Activated T-helper 17 cell treated with anti-CD3 and anti-CD28 coated beads, Interleukin-2, amount 50 U/mL, for 72 hours (primary cell): ENCODE measurements at places on chromosomes 3 and 15.

GRCh38 chr3:178381971-178382448 lies 154.2 kb upstream of the KCNMB2 start:
- no peak for ATAC-seq

DNA sequence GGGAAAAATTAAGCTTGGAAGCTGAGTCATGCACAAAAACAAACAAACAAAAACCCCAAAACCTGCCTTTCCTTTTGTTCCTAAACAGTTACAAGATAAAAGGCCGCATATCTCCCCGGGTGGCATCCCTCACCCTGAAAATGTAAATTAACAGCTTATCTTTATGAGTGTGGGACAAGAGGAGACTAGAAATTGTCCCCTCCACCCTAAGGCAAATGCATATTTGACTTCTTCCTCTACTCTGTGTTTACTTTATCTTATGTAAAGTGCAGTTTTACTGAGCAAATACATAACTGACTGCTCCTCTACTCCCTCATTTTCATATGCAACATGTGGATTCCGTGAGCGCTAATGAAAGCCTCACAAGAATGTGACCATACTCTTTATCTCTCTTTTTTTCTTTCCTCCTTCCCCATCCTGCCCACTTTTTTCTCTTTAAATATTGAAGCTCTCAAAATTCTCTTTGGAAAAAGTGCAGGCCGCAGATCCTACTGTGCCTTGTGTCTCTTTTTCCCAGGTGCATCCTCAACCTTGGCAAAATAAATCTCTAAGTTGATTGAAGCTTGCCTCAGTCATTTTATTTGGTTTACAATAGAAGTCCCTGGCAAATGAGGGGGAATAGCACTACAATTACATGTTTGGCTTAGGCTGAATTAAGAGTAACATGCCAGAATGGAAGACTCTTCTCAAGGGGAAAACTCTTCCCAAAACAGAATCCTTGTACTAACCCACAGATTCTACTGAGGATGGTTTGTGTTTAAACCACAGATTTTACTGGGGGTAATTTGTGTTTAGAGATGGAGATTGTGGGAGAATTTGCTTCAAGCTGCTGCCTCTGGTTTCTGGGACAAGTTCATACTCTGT lies 72.7 kb upstream of the WDR72 start:
- no peak for ATAC-seq

- no peak for ATAC-seq
These were observed 85.3 kb downstream of the VGLL4 start for GRCh38 chr3:11558411-11558903.

GRCh38 chr3:189270248-189270832 lies 98.6 kb downstream of the TPRG1 start:
- peak; percentile 68 for ATAC-seq

- ATAC-seq = no peak
These were observed 17.3 kb downstream of the EHD4 start for GRCh38 chr15:41955100-41955499.

GRCh38 chr3:16066975-16067374 lies 107.5 kb upstream of the GALNT15 start:
- no peak for ATAC-seq

DNA sequence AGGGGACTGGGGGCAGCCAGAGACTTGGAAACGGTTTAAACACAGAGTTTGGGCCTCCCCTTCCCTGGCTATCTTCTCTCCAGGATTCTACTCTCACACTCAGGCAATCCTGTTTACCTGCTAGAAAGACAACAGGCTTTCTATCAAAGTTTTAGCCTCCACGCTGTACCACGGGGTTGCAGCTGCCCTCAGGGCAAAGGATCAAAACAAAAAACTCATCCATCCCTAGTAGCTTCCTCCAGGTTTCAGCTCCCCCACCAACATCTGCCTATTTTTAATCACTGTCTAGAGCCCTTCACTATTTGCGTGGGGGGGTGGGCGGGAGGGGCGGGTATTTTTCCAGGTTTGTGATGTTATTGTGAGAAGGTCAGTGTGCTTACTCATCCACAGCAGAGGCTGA lies 286.8 kb upstream of the TRIM42 start:
- ATAC-seq = no peak

DNA sequence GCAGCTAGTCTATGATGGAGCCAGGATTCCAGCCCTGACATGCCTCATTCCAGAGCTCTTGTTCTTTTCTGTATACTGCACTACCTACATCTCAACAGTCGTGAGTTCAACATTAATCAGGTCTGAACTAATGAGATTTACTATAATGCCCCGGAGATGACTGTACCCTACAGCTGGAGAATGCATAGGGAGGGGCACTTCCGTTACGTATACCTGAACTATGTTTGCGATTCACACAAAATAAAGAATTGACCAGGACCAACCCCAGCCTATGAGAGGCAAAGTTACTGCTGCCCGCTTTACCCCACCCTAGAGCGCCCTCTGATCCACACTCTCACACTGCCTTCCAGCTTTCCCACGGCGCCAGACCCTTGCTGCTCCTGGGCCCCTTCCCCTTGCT lies 97.0 kb downstream of the IGF2BP2 start:
- no peak for ATAC-seq

GRCh38 chr3:42129014-42129953 lies 38.1 kb downstream of the TRAK1 start:
- peak; percentile 82 for ATAC-seq

GRCh38 chr3:71104121-71104541 lies 479.4 kb downstream of the FOXP1 start:
- ATAC-seq = peak; percentile 33

DNA sequence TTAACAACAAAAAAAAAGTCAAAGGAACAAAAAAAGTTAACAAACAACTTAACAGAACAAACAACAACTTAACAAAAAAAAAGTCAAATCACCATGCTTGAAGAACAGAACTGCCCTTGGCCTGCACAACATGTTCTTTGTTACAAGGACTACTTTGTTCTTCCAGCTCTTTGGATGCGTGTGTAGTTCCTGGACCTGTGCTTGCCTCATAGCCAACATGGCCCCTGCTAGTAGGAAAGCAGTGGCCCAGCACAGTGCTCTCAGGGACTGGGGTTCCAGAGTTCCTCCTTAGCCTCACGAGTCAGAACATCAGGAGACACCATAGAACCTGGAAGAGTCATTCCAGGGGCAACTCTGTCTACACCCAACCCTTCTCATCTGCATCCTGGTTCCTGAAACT lies 10.9 kb upstream of the STRIT1 start:
- ATAC-seq = no peak

- peak; percentile 69 for ATAC-seq
These were observed 2.0 kb upstream of the MELTF start for GRCh38 chr3:197031315-197032285.

DNA sequence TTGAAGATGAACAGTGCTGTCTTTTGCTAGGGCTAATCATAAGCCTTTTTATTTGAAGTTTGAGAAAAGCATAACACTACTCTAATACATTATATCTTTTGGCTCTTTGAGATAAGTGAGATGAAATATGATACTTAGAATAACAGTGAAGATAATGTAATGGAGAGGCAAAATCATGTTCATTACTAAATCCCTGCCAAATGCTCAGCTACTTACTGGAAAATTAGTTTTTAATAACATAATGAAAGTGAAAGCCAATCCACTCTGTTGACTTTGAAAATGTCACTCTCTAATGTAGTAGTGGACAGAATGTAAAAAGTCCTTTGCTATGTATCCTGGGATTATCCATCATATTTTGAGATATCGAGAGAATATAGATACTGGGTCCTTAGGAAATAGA lies 35.9 kb upstream of the MYH15 start:
- no peak for ATAC-seq

- no peak for ATAC-seq
These were observed 69.1 kb upstream of the CACNA2D3 start for GRCh38 chr3:54053211-54053610.

GRCh38 chr3:20773320-20773984 lies 587.4 kb upstream of the SGO1 start:
- no peak for ATAC-seq

DNA sequence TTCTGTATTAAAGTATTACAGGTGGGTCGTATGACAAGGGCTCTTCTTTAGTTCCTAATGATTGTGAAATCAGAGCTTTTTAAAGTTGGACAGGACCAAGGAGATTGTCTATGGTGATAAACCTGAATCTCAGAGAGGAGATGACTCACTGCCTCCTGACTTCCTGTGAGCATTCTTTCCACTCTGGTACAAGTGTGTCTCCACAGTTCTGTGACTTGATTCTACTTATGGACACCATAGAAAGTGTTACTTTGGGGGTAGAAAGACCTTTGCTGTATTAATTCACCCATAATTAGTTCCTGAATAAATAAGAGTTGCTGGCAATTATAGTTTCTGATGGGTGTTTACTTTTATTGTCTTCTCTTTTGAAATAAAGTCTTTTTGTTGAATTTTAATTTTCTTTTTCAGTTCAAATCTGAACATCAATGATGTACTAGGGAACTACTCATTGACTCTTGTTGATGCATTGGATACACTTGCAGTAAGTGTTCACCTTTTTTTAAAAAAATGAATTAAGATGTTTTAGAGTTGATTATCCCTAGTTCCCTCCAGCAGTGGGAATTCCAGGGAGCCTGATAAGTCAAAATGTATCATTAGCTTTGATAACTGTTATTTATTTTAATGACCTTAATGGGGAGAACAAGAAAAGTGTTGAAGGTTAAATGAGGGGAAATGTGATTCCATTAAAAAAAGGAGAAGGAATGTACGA lies 7.4 kb downstream of the EDEM1 start:
- ATAC-seq = peak; percentile 47

- no peak for ATAC-seq
These were observed 51.7 kb upstream of the SMAD3 start for GRCh38 chr15:67013696-67014095.

- peak; percentile 18 for ATAC-seq
These were observed 31.7 kb downstream of the AKAP13 start for GRCh38 chr15:85412066-85412465.

DNA sequence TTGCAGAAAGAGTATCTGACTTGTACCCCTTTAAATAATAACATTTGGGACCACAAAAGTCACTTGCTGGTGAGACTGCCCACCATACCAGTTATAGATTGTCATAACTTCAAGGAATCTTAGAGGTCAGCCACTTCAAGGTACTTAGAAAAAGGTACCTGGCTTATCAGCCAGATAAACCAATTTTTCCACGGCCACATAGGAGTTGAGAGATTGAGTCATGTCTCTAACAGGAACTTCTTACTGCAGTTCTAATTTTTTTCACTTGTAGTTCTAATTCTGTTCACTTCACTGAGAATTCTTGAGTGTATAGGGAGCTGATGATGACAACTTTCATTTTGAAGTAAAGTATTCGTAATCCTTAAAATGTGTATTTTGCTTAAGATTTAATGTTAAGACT lies 317.1 kb upstream of the CBLB start:
- peak; percentile 66 for ATAC-seq

DNA sequence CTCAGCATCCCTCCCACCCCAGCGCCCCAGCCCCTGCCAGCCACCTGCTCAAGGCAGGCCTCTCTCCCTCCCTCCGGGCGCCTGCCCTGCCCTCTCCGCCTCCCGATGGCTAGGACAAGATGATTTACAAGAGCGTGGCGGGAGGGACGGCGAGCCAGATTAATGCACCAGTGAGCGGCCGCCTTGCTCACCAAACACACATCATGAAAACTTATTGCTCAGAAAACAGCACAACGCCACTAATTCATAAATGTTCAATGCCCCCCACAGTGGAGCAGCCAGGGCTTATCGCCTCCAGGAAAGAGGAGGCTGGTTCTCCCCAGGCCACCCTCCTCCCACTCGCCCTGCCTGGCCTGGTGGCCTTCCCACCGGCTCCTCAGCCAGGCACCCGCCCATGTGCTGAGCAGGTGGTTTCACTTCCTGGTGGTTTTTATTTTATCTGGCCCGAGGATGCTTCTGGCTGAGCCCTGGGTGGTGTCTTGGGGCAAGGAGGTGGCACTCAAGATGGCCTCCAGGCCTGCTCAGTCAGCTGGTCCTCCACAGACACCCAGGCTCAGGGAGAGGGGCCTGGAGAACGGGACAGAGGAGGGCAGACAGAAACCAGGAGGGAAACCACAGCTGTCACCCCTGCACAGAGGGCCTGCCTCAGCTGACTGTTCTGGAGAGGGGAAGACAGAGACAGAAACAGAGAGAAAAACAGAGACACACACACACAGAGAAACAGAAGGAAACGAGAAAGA lies 284.9 kb downstream of the UACA start:
- peak; percentile 66 for ATAC-seq

GRCh38 chr3:46386205-46386604 lies 15.5 kb downstream of the CCR5 start:
- ATAC-seq = peak; percentile 66

- ATAC-seq = no peak
These were observed 378.3 kb upstream of the RGMA start for GRCh38 chr15:93467337-93467736.

DNA sequence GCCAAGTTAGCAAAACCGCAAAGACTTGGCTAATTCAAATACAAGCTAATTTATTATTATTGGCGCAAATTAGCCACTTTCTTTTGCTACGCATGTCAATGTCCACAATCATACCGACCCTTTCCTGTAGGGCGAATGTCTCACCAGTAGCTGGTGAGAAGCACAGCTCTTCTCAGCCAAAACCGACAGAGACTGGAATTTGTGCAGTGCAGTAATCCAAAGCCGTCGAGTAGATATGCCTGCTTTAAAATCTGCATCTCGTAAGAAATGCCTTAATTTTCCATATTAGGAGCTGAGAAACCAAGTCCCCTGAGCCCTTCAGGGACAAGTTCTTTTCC lies 614 bp upstream of the MINDY2 start:
- peak; percentile 28 for ATAC-seq

DNA sequence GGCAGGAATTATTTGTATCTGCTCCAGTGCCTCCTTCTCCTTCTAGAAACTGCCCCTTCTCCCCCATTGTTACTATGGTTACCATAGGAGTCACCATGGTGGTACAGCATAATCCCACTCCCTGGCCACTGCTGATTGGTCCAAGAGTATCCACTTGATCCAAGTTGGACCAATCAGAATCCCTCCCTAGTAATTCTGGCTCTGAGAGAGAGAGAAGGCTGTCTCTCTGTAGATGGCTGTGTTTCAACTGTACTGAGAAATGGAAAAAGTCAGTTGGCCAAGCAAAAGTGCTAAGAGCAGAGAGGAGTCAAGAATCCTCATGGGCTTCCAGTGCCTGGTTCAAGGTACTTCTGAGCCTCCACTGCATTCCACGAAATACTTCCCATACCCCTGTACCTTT lies 120.6 kb upstream of the SPATA12 start:
- no peak for ATAC-seq

- no peak for ATAC-seq
These were observed 273.5 kb downstream of the FAM43A start for GRCh38 chr3:194959217-194959616.

- ATAC-seq = no peak
These were observed 2.0 kb downstream of the DNAJB8 start for GRCh38 chr3:128464702-128465101.

GRCh38 chr3:13077431-13078162 lies 4.4 kb upstream of the IQSEC1 start:
- no peak for ATAC-seq

GRCh38 chr3:142645236-142645793 lies 49.1 kb downstream of the PLS1 start:
- peak; percentile 32 for ATAC-seq

DNA sequence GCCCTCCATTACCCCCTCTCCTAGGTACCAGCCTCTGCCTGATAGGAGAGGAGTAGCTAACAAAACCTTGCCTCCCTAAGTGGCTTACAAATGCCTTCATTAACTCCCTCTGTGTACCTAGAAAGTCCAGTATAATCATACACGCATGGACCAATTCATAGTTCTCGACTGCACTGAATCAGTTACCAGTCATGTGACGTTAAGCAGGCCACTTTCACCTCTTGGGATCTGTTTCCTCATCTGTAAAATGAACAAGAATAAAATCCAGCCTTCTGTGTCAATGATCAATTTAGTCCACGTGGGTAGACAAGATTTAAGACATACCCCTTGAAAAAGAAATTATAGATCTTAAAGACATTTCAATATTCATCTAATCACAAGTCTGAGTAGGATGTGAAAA lies 72.2 kb downstream of the TRIM69 start:
- ATAC-seq = no peak

- peak; percentile 55 for ATAC-seq
These were observed 48.7 kb upstream of the MDFIC2 start for GRCh38 chr3:70360979-70361760.
